ENCODE measurements at places on chromosomes 5 and 9. TPM values are rescaled to one million over a fixed set of nuclear protein-coding genes. Genes with fewer than 3 reads are reported as not detected.

The CSF1R gene
- 16.8 TPM for total RNA-seq

The GFI1B gene
- total RNA-seq = 0.50 TPM

The SPAAR gene
- total RNA-seq = 0.77 TPM

The PCDHB11 gene
- total RNA-seq = 7.6 TPM

The TXN gene
- total RNA-seq = 127 TPM

The PCDHGA11 gene
- total RNA-seq = 15.0 TPM

The C8G gene
- total RNA-seq = 1.3 TPM

The C7 gene
- 95.1 TPM for total RNA-seq

The TXNDC8 gene
- not detected for total RNA-seq

The MELK gene
- total RNA-seq = 12.6 TPM

The ADAMTS2 gene
- 27.1 TPM for total RNA-seq

The IL4 gene
- not detected for total RNA-seq

The DMRT3 gene
- total RNA-seq = 0.30 TPM

The TTLL11 gene
- total RNA-seq = 12.3 TPM

The SPATA31D3 gene
- total RNA-seq = not detected

The SHISAL2B gene
- 0.30 TPM for total RNA-seq

The DRD1 gene
- total RNA-seq = 2.3 TPM

The SEMA5A gene
- 59.2 TPM for total RNA-seq

The PLCXD3 gene
- 25.9 TPM for total RNA-seq

The SPEF2 gene
- total RNA-seq = 25.0 TPM

The PIK3R1 gene
- 73.3 TPM for total RNA-seq

The ADAMTSL2 gene
- 3.7 TPM for total RNA-seq

The CTSV gene
- 11.7 TPM for total RNA-seq

The PPP2R2B gene
- 135 TPM for total RNA-seq

The MSX2 gene
- total RNA-seq = 4.8 TPM

The NLN gene
- 21.7 TPM for total RNA-seq

The MARCOL gene
- not detected for total RNA-seq

The APC gene
- total RNA-seq = 138 TPM

The PIP5KL1 gene
- 7.3 TPM for total RNA-seq

The IQGAP2 gene
- total RNA-seq = 16.2 TPM

The TSPAN17 gene
- total RNA-seq = 20.8 TPM

The PCDHGC4 gene
- total RNA-seq = 65.5 TPM

The DAB2 gene
- 98.7 TPM for total RNA-seq

The PAEP gene
- 0.55 TPM for total RNA-seq

The FAM153A gene
- 5.8 TPM for total RNA-seq

The KDM4C gene
- total RNA-seq = 37.5 TPM

The CDC37L1 gene
- 26.2 TPM for total RNA-seq

The S100Z gene
- total RNA-seq = 1.2 TPM
